ENCODE measurements at places on chromosomes 12 and 14. TPM values are rescaled to one million over a fixed set of nuclear protein-coding genes. Genes with fewer than 3 reads are reported as not detected.
A peak's percentile ranks its signal among the peaks of the same experiment; 100 is the strongest.

DNA sequence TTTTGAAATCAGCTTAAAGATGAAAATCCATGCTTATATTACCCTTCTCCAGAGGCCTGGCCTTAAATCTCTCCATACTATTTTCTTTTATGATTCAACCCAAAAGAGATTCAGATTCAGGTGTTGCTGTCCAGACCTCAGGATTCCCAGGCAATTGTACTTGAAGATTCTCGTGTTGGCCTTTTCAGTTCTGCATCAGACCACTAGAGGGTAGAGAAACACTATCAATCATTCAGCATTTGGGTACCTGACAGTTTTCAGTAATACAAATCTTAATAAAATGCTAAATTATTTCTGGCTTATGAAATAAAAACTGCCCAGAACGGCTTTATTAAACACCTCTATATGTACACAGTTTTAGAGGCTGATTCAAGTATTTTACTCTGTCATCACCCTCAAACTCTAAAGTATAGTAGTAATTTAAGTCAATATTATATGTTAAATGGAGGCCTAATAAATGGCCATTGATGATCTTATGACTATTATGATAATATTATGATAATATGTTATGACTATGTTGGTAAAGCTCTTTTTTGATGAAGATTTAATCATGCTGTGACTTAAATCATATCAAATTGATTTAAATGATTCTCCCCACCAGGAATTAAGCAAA, 301.1 kb downstream of the DUSP6 start:
- no peaks in the 10 kb centered on the region for H3K27me3 ChIP-seq
- H3K4me1 ChIP-seq, result peaks cover 8% of the 10 kb centered on the region
- DNase-seq, result peak; percentile 62
- no peak overlapping the region for H3K27ac ChIP-seq

DNA sequence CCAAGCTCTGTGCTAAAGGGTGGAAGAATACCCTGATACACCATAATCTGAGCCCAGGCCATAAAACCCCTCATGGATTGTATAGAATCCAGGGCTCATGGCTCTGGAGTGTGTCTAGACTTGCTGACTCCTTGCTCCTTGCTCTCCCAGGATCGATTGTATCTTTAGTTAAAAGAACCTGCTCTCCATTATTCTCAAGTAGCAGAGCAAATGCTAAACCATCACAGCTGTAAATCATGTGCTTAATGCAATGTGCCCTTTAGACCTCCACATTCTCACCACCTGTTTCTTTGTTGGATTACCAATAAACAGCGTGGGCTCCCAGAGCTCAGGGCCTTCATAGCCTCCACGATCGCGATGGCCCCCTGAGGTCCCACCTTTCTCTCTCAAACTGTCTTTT, 411.6 kb upstream of the FBXO33 start:
- no peaks in the 10 kb centered on the region for H3K4me1 ChIP-seq
- no peak overlapping the region for H3K4me3 ChIP-seq
- no peaks in the 10 kb centered on the region for H3K27me3 ChIP-seq
- no peak overlapping the region for H3K27ac ChIP-seq
- DNase-seq, result no peak

GRCh38 chr14:93731753-93732152, 56.5 kb downstream of the PRIMA1 start:
- no peaks in the 10 kb centered on the region for H3K27me3 ChIP-seq
- no peak for DNase-seq
- H3K36me3 ChIP-seq, result peaks cover 17% of the 10 kb centered on the region

- H3K27ac ChIP-seq, result no peak overlapping the region
- DNase-seq, result no peak
- H3K4me1 ChIP-seq, result no peaks in the 10 kb centered on the region
Observed at GRCh38 chr12:103952497-103952896, 13.2 kb upstream of the TDG start.

- no peak for DNase-seq
- no peak overlapping the region for H3K4me3 ChIP-seq
- H3K36me3 ChIP-seq, result no peaks in the 10 kb centered on the region
- H3K4me1 ChIP-seq, result no peaks in the 10 kb centered on the region
- no peaks in the 10 kb centered on the region for H3K27me3 ChIP-seq
Observed at GRCh38 chr14:80862983-80863382, 78.6 kb downstream of the CEP128 start.

- no peak overlapping the region for H3K4me3 ChIP-seq
- H3K4me1 ChIP-seq, result no peaks in the 10 kb centered on the region
- no peaks in the 10 kb centered on the region for H3K36me3 ChIP-seq
- DNase-seq, result no peak
- H3K27ac ChIP-seq, result no peak overlapping the region
Observed at GRCh38 chr14:52080808-52081755, 12.2 kb upstream of the NID2 start.

- no peak for DNase-seq
- no peaks in the 10 kb centered on the region for H3K27me3 ChIP-seq
- H3K4me3 ChIP-seq, result no peak overlapping the region
- no peaks in the 10 kb centered on the region for H3K4me1 ChIP-seq
- H3K27ac ChIP-seq, result no peak overlapping the region
Observed at GRCh38 chr14:75120541-75121291, 6.1 kb downstream of the NEK9 start.

DNA sequence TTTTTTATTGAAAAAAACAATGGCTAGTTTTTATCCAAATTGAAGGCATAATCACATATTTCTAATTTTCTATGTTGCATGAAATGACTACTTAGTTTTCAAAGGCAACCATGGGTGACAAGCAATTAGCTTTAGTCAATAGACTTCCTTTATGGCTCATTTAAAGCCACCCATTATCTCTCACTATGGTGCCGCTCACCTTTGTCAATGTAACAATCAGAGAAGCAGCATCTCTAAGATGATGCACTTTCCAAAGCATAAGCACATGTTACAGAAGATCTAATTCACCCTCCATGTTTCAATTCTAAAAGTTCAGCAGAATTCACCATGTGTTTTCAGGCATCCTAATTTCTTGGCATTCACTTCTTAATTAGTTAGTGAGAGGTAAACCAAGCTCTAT, 166.6 kb upstream of the RPL10L start:
- H3K36me3 ChIP-seq, result no peaks in the 10 kb centered on the region
- no peak overlapping the region for H3K27ac ChIP-seq
- no peak overlapping the region for H3K4me3 ChIP-seq
- peaks cover 16% of the 10 kb centered on the region for H3K4me1 ChIP-seq

Gene CCDC177
- total RNA-seq, result 4.0 TPM

GRCh38 chr14:91228112-91229004, 16.1 kb downstream of the GPR68 start:
- H3K4me1 ChIP-seq, result no peaks in the 10 kb centered on the region
- no peaks in the 10 kb centered on the region for H3K36me3 ChIP-seq
- H3K4me3 ChIP-seq, result no peak overlapping the region
- H3K27ac ChIP-seq, result no peak overlapping the region

Gene PTPRQ
- not detected for total RNA-seq
